Activated CD4-positive, alpha-beta T cell treated with anti-CD3 and anti-CD28 coated beads for 24 hours (primary cell): ENCODE measurements at places on chromosomes 1 and 21.

DNA sequence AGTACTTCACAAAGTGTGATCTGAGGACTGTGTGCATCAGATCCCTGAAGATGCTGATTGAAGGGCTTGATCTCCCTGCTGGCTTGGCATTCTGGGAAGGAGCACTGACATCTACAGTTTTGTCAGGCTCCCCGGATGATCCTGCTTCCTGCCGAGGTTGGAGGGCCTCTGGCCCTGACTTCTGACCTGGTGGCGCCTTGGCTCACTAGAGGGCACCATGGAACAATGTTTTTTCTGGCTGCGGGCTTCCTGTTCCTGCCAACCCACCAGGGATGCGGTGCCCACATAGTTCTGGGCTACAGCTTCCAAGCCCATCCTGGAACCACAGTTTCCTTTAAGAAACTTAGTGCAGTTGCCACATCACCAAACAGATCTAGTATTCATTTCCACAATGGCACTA is 38.8 kb upstream of the RASAL2 start:
- DNase-seq, result no peak

DNA sequence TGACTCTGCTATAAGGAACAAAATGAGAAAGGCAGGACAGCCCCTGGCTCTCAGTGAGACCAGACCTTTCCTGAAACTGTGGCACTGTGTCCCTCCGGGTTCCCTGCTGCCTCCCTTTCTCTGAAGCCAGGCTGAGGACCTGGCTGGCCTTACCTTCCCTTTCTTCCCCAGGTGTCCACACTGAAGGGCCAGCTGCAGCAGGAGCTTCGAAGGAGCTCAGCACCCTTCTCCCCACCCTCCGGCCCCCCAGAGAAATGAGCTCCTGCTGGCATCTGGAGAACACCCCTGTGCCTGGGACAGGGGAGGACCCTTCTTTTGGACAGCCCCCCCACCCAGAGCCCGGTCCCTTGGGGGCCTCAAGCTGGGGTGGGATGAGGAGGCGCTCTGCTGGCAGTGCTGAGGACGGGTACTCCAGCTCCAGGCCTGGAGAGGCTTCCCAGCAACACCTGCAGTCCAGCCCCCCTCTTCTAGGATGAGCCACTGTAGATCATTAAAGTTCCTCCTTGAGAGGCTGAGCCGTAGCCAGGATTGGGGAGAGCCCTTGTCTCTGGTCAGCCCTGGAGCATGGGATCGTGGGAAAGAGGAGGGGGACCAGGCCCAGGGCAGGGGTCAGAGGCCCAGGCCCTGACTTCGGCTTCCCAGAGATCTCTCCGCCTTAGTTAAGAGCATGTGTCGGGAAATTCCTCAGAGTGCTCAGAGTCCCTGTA is 8.1 kb downstream of the MFAP2 start:
- no peak for DNase-seq

DNA sequence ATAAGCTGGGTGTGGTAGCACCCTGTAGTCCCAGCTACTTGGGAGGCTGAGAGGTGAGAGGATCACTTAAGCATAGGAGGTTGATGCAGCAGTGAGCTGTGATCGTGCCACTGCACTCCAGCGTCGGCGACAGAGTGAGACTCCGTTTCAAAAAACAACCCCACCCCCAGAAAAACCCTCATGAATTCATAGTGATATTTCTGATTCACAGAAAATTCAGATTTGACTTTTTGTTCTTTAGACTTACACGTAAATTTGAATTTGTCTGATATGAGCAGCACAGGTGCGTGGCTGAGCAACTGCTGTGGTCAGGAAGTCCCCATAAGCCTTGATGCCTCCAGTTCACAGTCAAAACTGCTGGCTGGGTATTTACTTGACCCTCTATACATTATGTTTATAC is 10.0 kb upstream of the MORC3 start:
- no peak for DNase-seq

DNA sequence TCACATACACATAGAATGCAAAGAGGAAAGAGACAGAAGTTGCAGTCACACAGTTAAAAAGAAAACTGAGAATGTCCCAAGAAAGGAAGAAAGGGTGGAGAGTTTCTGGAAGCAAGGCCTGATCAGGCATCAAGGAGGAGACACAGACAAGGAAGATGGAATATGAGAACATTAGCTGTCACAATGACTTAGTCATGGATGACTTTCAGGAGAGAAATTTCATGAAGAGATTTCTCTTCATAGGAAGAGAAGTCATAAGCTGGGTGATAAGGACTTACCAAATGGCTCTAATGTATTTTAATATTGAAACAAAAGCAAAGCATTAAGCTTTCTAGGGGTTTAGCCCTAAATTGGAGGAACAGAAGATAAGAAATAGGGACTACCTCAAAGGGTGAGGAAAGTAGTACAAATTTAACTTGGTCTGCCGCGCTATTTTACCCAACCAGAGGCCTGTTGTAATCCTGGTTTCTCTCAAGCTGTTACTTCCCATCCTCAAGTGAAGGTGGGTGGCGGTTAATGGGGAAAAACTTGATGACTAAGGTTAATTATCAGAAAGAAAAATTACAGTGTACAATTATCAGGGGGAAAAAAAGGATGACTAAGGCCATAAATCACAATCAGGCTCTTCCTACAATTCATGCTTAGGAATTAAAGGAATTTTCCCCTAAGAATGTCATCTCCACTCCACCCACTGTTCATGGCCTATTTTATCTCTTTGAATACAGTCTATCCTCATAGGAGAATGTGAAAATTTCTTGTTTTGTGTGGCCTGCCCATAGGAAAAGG is 93.9 kb upstream of the ADGRL2 start:
- no peak for DNase-seq

GRCh38 chr21:35358008-35358407 is 308.9 kb upstream of the RUNX1 start:
- DNase-seq, result no peak

- DNase-seq, result no peak
These were observed 41.1 kb downstream of the IL6R start for GRCh38 chr1:154446292-154446691.

GRCh38 chr1:15786581-15786980 is 20.9 kb downstream of the UQCRHL start:
- no peak for DNase-seq

GRCh38 chr1:85577419-85578320 is 2.9 kb upstream of the CCN1 start:
- DNase-seq, result no peak

GRCh38 chr1:145782272-145783099 is 41.4 kb downstream of the RNF115 start:
- no peak for DNase-seq

- no peak for DNase-seq
These were observed 22.8 kb downstream of the CYYR1 start for GRCh38 chr21:26550326-26550725.

GRCh38 chr1:74425676-74426075 is 86.7 kb downstream of the LRRC53 start:
- DNase-seq, result no peak

- DNase-seq, result no peak
These were observed 52.3 kb downstream of the PLEKHA6 start for GRCh38 chr1:204307334-204307883.

DNA sequence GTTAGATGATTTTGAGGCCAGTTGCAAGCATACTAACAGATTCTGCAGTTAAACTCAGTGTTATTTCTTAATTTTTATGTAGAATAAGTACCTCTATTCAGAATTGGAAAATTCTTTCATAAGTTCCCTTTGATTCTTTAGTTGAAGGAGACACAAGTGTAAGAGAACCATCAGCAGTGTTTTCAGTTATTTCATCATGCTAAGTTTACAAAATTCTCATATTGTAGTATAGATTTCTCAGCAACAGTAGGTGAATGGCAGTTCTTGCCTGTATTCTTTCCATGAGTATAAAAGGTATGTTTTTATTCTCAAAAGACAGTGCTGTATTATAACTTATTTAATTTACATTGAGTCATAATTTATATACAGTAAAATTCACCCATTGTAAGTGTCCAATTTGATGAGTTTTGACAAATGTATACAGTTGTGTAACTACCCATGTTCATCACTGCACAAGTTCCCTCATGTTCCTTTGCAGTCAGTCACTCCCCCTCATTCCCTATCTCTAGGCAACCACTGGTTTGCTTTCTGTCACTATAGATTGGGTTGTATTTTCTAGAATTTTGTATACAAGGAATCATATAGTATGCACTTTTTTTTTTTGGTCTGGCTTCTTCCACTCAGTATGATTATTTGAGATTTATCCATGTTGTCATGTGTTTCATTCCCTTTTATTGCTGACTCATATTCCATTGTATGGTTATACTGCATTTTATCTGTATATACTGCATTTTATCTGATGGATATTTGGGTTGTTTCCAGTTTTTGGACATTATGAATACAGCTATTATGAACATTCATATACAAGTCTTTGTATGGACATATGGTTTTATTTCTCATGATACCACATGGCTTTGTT is 3.9 kb downstream of the RPS6KC1 start:
- DNase-seq, result no peak

GRCh38 chr1:182193908-182194550 is 132.5 kb upstream of the ZNF648 start:
- no peak for DNase-seq

DNA sequence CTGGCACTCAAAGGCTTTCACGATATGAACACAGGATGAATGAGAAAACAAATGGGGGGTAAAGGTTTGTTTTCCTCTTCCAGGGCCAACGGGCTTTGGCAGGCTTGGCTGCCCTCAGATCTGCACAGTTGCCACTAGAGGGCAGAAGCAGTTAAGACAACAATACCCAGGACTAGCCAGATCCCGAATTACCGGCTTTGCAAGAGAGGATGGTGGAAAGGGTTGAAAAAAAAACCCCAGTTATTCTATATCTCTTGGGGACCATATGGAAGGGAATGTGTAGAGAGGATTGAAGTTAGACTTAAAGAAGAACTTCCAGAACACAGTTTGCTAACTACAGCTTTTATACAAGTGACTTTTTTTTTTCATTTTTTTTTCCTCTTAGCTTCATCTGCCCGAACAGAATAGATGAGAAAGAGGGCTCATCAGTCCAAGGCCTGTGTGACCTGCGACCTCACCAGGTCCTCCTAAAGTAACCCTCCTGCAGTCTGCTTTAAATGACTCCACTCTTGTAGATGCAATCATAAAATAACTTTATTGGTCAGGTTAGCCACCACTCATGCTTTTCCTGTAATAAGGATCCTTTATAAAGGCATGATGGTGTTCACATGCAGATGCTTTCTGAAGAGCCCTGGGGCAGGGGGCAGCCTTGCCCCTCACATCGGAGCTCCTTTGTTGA is 10.7 kb downstream of the FMOD start:
- DNase-seq, result no peak

GRCh38 chr1:76170084-76170483 is 95.5 kb downstream of the ST6GALNAC3 start:
- no peak for DNase-seq
